Mucosa of descending colon (tissue), 3 donors: ENCODE measurements at places on chromosomes 6 and 20. TPM values are rescaled to one million over a fixed set of nuclear protein-coding genes. Genes with fewer than 3 reads are reported as not detected.

Gene DEF6
- total RNA-seq = 13.7 TPM

Gene ABHD16B
- not detected for total RNA-seq

Gene CDSN
- not detected for total RNA-seq

Gene SLC17A4
- 107 TPM for total RNA-seq
